ENCODE measurements at places on chromosomes 5 and 9. TPM values are rescaled to one million over a fixed set of nuclear protein-coding genes. Genes with fewer than 3 reads are reported as not detected.

- peaks cover 26% of the 10 kb centered on the region for H3K27me3 ChIP-seq
- DNase-seq: no peak
Measured at GRCh38 chr9:119280740-119281485, 88.3 kb downstream of the BRINP1 start.

- no peak for DNase-seq
- no peak overlapping the region for H3K4me3 ChIP-seq
- no peaks in the 10 kb centered on the region for H3K4me1 ChIP-seq
- H3K27me3 ChIP-seq: peaks cover 16% of the 10 kb centered on the region
Measured at GRCh38 chr5:36052538-36052937, 14.1 kb downstream of the UGT3A2 start.

DNA sequence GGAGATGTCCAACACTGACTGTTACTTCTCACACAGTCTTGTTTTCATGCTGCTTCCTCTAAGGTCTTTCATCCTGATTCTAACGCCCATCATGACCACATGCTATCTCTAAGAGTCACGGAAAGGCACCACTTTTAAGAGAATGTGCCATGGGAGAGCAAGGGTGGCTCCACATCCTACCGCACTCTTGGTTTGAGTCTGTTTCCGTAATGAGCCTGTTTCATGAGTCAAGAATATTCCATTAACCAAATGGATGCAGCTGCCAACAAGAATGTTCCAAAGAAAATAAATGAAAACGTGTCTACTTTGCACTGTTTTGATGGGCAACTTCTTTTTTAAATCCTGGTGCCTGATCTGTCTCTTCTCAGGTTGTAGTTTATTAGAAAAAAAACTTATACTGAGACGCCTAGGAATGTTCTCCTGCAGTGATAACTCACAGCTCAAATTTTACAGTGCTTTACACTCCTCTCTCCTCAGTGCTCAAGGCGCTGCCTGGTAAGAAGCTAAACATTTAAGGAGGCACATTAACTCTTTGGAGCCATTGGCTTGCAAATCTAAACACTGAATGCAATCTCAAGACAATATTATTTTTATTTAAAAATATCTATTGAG, 124.3 kb downstream of the FGF1 start:
- DNase-seq: no peak
- H3K4me3 ChIP-seq: no peak overlapping the region
- no peak overlapping the region for H3K27ac ChIP-seq
- peaks cover 4% of the 10 kb centered on the region for H3K36me3 ChIP-seq

GRCh38 chr5:150595466-150596031, 44.9 kb upstream of the SYNPO start:
- H3K4me3 ChIP-seq: no peak overlapping the region
- H3K4me1 ChIP-seq: peaks cover 22% of the 10 kb centered on the region
- H3K27me3 ChIP-seq: no peaks in the 10 kb centered on the region
- DNase-seq: no peak
- H3K36me3 ChIP-seq: no peaks in the 10 kb centered on the region

SEMA6A gene
- 30.0 TPM for total RNA-seq

GRCh38 chr5:75891020-75891419, 173.8 kb upstream of the POC5 start:
- DNase-seq: no peak
- H3K4me3 ChIP-seq: no peak overlapping the region
- H3K36me3 ChIP-seq: peaks cover 3% of the 10 kb centered on the region
- peaks cover 5% of the 10 kb centered on the region for H3K4me1 ChIP-seq
- H3K27ac ChIP-seq: no peak overlapping the region

GRCh38 chr5:2249442-2249841, 366.7 kb upstream of the IRX4 start:
- no peak overlapping the region for H3K27ac ChIP-seq
- H3K4me1 ChIP-seq: peaks cover 17% of the 10 kb centered on the region
- H3K36me3 ChIP-seq: peaks cover 4% of the 10 kb centered on the region
- no peak for DNase-seq

- H3K27ac ChIP-seq: no peak overlapping the region
- H3K4me1 ChIP-seq: peaks cover 25% of the 10 kb centered on the region
- no peaks in the 10 kb centered on the region for H3K36me3 ChIP-seq
- DNase-seq: no peak
- no peak overlapping the region for H3K4me3 ChIP-seq
- H3K27me3 ChIP-seq: no peaks in the 10 kb centered on the region
Measured at GRCh38 chr9:134408939-134409737, 82.9 kb downstream of the RXRA start.

- no peaks in the 10 kb centered on the region for H3K27me3 ChIP-seq
- H3K4me1 ChIP-seq: peaks cover 43% of the 10 kb centered on the region
- no peak overlapping the region for H3K4me3 ChIP-seq
- no peak for DNase-seq
Measured at GRCh38 chr5:116436674-116437350, 137.8 kb downstream of the SEMA6A start.
